ENCODE measurements at places on chromosomes 3 and 15.

DNA sequence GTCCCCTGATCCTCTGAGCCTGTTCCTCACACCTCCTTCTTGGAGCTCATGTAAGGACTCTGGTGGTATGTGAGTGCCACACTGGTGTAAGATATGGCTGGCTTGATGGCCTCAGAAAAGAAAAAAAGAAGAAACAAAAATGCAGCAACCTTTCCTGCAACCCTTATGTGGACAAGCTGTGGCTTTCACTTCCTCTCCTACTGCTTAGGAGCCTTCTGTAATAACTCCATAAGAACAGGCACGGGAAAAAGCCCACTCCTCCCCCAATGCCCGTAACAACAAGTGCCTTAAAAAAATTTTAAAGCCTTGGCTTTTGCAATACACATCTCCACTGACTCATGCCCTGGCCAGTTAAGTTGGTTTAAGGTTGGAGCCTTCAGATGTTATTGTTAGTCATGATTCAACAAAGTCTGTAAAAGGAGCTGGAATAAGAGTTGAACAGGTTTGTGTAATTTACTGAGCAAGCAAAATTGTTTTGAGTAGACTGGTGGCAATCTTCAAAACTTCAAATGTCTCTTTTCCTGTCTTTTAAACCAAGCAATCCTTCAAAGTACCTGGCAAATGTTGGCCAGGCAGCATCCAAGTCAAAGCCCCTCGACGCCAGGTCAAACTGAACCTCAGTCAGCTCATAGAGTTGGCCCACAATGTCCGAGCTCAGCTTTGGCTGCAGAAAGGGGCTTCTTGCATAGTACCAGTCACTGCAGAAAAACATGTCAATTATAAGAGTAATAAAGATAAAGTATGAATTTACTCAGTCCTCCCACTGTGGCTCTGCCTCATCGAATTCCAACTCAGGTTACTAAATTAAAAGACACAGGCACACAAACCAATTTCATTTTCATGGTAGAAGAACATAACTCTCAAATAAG, 22.9 kb downstream of the FYCO1 start:
- DNase-seq: no peak

- peak; percentile 14 for DNase-seq
Observed at GRCh38 chr3:115092220-115092791, 54.8 kb downstream of the ZBTB20 start.

DNA sequence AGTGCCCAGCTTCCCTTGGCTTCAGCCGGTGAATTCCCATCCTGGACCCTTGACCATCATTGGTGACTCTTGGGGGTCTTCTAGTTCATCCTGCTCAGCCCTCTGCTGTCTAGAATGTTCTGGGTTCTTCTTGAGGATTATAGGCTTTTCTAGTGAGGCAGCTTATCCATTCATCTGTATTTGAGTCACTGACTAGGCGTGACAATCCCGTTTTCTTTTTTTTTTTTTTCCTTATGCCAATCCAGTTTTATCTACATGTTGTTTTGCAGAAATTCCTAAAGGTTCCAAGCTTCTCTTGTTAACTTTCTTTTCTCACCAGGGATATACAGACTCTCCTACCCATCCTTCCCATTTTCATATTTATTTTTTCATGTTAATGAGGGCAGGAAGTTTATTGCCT, 6.6 kb upstream of the TRAK1 start:
- DNase-seq: no peak

DNA sequence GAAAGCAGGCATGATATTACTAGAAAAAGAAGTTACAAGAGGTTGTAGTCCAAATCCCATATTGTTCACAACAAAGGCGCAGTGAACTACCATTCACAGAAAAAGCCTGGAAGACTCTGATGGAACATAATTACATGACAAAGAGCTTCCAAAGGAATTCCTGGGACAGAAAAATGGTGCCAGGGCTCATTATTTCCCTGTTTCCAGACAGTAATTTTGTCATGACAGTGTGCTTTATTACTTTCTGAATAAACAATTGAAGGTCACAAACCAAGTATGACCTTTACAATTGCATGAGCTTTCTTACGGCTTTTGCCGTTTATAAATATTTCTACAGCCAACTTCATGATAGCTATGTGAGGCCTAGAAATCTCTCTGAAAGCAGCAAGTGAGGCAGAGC, 61.0 kb downstream of the CYFIP1 start:
- DNase-seq: no peak

DNA sequence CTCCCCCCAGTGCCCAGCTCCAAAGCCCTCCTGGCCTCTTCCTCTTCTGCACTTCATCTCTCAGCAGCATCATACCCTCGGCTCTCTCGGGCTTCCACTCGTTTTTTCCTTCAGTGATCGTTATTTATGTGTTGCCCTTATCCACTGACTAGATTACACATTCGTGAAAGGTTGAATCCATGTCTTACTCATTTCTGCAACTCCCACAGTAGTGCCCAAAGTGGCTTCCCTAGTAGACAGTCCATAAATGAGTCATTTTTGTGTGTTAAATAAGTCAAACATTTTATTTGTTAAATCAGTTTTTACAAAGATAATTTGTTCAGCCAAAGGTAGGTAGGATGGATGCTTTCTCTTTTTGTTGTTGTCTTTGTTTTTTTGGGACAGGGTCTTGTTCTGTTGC, 87.4 kb downstream of the CRTC3 start:
- DNase-seq: no peak

GRCh38 chr3:185632996-185633395, 46.9 kb downstream of the SENP2 start:
- DNase-seq: no peak

DNA sequence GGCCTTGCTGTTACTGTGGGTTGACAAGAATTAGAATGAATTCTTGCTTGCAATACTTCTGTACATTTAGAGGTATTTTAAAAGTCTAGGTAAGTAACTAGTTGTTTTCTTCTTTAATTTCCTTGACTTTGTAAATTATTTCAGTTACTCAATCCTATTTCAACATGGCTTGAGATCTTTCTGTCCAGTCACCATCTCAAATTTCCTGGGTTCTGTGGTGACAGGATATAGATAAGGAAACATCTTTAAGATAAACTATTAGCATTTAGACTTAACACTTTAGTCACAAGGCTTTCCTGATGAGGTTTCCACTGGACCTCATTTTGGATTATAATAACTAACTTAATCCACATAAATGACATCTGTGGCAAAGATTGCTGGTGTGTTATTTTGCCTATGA, 195.9 kb upstream of the DPH6 start:
- DNase-seq: no peak

- DNase-seq: no peak
Observed at GRCh38 chr15:43285609-43286037, 18.9 kb upstream of the TGM5 start.

GRCh38 chr3:141065841-141066805, 15.0 kb downstream of the SPSB4 start:
- DNase-seq: no peak

GRCh38 chr3:172329070-172329469, 119.2 kb downstream of the GHSR start:
- no peak for DNase-seq

- DNase-seq: no peak
Observed at GRCh38 chr3:58556761-58557221, 19.8 kb upstream of the ACOX2 start.

DNA sequence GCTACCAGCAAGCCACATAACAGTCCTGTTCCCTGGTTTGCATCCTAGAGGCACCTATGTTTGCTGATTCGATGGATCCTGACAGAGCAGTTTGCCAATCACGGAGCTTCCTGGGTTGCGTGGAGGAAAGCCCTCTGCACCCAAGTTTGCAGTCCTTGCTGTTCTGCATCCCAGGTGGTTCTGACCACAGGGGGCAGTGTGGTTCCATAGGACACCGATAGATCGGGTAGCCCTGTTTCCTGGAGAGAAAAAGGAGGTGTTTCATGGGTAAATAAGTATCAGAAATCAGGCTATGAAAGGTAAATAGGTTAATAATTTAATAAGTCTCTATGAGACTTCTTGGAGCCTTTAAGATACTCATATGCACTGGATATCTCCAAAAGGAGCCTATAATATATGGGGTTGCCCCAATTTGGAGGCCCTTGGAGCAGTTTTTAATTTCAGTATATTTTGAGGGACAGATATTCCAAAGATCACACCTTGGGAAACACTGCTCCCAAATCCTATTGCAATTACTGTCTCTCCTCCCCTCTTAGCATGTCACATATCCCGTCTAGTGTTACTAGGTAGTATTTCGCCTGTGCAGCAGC, 194.6 kb upstream of the TPM1 start:
- no peak for DNase-seq

DNA sequence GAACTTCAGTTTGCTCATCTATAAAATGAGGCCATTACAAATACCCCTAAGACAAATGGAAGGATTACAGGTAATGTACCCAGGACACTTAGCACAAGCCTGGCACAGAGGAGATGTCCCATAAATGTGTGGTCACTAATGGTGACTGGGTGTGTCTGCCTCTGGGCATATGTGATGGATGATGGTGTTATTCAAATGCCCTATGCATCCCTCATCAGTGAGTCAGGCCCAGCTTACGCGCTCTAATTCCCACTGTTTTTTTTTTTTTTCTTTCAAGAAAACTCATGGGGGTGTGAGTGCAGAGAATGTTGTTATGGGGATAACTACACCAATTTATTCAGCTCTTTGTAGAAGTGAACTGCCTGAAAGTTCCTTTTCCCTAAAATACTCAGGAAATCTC, 23.6 kb upstream of the KIF23 start:
- no peak for DNase-seq

GRCh38 chr3:52525680-52526561, 7.7 kb downstream of the NT5DC2 start:
- no peak for DNase-seq

GRCh38 chr3:143081844-143082778, 37.5 kb upstream of the CHST2 start:
- no peak for DNase-seq

DNA sequence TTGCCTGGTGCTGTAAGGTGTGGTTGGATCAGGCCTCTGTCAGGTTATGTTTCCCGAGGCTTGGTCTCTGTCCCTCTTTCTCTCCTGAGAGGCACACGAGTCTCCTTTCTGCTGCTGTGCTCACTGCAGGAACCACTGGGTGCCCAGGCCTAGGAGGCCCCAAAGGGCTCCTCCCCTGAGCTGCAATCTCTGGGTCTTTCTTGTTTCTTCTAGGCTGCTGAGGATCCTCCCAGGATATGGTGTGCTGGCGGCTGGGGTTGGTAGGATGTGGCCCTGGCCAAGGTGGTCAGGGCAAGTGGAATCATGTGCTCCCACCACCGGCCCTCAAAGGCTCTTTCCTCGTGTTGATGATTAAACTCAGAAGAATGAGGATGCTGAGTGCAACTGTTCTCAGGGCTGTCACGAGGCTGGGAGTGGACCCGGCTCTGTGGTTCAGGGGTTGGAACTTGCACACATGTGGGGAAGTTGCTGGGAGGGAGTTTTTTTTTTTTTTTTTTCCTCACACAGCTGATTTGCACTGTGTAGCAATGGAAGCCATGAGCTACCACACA, 43.6 kb upstream of the CTSH start:
- DNase-seq: no peak

DNA sequence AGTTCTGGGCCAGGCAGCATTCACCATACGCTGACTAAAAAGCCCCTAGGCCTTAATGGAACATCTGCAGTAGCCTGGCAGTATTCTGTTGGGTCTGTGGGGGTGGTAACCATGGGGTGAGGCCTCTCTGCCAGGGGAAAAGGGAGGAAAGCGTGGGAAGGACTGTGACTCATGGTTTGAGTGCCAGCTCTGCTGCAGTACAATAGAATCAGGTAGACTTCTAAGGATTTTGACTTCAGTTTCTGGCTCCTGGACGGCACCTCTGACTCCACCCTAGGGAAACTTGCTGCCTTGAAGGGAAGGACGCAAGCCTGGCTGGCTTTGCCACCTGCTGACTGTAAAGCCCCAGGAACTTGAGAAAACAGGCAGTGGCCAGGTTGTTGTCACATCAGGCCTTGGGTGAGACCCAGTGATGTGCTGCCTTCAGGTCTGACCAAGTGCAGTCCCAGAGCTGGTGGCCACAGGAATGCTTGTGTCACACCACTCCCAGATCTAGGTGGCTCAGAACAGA, 148.6 kb downstream of the SUCNR1 start:
- DNase-seq: no peak

- no peak for DNase-seq
Observed at GRCh38 chr15:60315878-60316277, 81.9 kb downstream of the ANXA2 start.

- DNase-seq: no peak
Observed at GRCh38 chr3:176628101-176628639, 569.1 kb downstream of the TBL1XR1 start.

- DNase-seq: no peak
Observed at GRCh38 chr15:71547011-71547410, 263.3 kb upstream of the NR2E3 start.

DNA sequence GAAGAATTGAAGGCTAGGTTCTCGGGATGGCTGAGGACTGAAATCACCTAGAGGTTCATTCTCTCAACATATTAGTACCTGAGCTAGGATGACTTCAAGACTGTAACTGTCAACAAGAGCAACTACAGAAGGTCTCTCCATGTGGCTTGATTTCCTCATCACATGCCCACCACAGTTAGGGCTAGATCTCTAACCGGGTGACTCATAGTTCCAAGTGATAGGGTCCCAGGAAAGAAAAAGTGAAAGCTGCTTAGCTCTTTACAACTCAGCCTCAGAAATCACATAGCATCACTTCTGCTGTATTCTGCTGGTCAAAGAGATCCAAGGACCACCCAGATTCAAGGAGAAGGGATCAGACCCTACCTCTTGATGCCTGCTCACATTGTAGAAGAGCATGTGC, 165.4 kb upstream of the AGTR1 start:
- no peak for DNase-seq

- no peak for DNase-seq
Observed at GRCh38 chr3:172077197-172077757, 37.9 kb downstream of the FNDC3B start.

GRCh38 chr15:56528136-56528535, 63.2 kb upstream of the MNS1 start:
- DNase-seq: no peak

DNA sequence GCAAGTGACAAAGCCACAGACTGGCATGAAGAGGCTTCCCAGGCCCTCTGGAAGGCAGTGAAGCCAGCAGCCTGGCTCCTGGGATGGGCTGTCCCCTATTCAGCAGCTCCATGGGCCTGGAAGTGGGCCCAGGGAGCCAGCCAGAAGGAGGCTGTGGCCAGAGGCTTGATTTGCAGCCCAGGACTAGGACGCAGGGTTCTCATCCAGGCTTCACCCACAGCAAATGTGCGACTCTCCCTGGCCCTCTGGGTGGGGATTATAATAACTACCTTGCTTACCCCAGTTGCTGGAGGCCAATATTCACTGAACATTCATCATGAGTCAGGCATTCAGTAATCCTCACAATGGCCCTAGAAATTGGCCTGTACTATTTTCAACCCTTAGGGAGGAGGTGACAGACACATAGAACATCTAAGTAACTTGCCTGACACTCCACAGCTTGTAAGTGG, 24.6 kb upstream of the SRP14 start:
- DNase-seq: no peak

- no peak for DNase-seq
Observed at GRCh38 chr3:43181202-43181821, 75.4 kb upstream of the POMGNT2 start.

DNA sequence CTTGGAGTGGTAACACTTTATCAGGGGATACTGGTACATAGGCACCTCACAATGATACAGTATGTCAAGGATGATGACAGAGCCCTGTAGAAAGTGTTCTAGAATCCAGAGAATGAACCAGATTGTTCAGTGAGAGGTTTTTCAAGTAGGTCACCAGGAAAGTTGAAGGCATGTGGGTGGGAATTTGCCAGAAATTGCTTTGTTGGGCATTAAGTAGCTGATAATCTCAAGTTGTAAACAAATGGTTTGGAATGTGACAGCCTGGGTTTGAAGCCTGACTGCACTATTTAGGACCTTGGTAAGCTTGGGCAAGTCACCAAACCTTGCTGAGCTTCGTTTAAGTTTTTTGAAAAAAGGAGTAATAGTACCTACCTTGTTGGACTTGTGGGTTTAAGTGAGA, 12.5 kb downstream of the SLC35G2 start:
- no peak for DNase-seq

Data from activated T-helper 1 cell treated with anti-CD3 and anti-CD28 coated beads, Interleukin-2, amount 50 U/mL, for 16 hours (primary cell).